Left renal cortex interstitium (tissue), 4 donors: ENCODE measurements at places on chromosomes 16 and 17.

DNA sequence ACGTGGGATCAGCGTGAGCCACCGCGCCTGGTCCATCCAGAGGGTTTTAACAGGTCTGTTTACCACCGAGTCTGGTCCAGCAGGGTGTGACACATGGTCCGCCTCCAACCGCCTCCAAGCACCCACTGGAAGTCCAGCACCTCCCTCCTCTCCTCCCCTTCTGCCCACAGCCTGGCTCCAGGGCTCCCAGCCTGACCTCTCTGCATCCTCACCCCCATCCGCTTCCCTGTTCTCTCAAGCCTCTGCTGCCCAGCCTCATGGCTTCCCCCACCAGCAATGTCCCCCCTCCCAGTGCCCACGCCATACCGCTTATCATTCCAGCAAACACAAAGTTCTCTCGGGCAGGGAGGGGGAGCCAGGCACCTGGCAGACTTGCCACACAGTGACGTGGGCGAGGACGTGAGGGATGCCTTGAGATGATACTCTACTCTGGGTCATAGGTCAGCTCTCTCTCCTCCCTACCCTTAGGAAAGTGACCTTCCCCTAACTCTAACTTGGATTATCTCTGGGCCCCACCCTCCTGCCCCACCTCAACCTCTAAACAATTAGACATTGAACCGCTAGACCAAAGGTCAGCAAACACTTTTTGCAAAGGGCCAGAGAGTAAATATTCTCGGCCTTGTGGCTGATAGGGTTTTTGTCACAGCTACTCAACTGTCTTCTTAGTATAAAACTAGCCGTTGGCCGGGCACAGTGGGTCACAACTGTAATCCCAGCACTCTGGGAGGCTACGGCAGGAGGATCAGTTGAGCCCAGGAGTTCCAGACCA lies 23.1 kb downstream of the CDC42EP4 start:
- DNase-seq = no peak

DNA sequence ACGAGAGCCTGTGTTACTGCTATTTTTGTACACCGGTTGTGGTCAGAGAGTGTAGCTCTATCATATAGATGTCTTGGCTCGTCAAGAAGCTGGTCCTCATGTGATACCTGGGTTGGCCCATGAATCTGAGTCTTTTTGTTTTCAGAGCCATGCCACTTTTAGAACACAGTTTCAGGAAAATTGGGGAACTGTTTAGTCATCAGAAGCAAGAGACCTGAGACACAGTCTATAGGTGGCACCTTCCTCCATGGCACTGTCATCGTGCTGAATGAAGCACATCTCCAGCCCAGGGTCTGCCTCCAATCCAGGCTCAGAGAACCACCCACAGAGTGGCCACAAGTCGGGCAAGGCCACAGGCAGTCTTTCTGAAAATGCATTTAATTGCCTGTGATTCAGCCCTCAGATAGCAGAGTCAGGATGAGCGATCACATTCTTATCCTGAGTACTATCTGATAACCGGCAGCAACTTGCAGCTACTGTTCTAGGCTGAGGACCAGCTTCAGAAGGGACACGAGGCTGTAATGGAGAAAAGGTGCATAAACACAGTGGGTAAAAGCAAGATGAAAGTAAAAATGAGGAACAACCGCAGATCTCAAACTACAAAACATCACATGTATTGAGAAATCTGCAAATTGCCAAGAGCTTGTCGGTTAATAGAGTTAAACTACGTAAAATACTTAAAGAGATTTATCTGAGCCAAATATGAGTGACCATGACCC lies 14.2 kb upstream of the HAPSTR1 start:
- no peak for DNase-seq

- no peak for DNase-seq
Observed at GRCh38 chr17:58506354-58507080, 7.9 kb downstream of the MTMR4 start.

GRCh38 chr17:80586846-80587228 lies 42.2 kb downstream of the RPTOR start:
- DNase-seq = no peak

GRCh38 chr17:21358682-21359482 lies 17.3 kb upstream of the KCNJ12 start:
- no peak for DNase-seq

DNA sequence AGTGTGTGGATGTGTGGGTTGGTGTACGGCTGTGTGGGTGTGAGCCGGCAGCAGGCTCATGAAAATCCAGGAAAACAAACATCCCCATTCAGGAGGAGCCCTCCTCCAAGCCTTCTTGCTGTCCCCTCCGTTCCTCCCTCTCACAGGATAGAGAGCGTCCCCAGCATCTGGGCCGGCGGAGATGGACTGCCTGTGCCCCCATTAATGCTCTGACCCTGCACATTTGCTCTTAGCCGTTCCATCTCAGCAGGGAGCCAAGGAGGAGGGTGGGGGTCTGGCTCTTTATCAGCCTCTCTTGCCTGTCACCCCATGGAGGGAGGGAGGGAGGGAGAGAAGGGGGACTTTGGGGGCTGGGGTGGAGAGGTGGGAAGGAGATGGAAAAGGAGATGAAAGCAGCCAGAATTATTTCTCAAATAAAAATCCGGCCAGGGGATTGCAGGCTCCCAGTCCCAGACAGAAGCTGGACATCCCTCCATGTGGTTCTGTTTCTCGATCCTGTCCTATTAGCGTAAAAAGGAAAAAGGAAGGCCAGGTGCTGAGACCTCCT lies 240.0 kb upstream of the ZFHX3 start:
- no peak for DNase-seq

GRCh38 chr17:72677714-72678390 lies 414.6 kb downstream of the SLC39A11 start:
- no peak for DNase-seq

GRCh38 chr17:13152501-13152900 lies 134.7 kb upstream of the ELAC2 start:
- DNase-seq = no peak

- DNase-seq = no peak
Observed at GRCh38 chr17:48308581-48308980, 121.4 kb downstream of the SKAP1 start.

DNA sequence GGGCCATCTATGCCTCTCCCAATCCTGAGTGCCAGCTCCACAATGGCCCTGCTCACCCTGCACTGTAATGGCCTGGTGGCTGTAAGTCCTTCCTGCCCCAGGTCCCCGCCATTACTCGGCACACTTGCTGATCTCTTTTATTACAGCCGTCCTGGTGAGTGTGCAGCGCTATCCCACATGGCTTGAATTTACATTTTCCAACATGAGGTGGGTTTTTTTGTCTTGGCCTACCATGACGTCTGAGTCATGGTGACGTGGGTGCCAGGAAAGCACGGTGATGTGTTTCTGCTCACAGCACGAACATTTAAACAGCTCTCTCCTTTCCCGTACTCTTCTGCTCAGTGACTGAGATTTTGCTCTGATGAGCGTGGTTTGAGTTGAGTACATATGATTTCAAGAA lies 55.2 kb upstream of the FOXF1 start:
- DNase-seq = no peak

GRCh38 chr16:3762107-3762750 lies 44.9 kb upstream of the TRAP1 start:
- no peak for DNase-seq

- DNase-seq = no peak
Observed at GRCh38 chr17:9221922-9222180, 200.5 kb downstream of the NTN1 start.

- DNase-seq = no peak
Observed at GRCh38 chr17:33370401-33370800, 77.3 kb upstream of the ASIC2 start.

DNA sequence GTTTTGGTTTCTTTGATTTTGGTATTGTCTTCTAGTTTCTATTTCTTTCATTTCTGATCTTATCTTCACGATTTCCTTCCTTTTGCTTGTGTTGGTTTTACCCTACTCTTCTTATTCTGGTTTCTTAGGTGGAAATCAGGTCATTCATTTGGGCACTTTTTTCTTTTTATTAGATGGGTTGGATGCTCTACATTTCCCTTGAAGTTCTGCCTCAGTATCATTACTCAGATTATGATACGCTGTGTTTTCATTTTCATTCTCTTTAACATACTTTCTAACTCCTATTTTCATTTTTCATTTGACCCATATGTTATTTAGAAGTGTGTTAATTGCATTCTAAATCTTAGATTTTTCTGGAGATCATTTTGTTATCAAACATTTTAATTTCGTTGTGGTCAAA lies 108.6 kb downstream of the IRF8 start:
- DNase-seq = no peak

GRCh38 chr17:82638183-82638773 lies 10.0 kb downstream of the WDR45B start:
- DNase-seq = no peak

- DNase-seq = no peak
Observed at GRCh38 chr17:41490000-41490990, 585 bp upstream of the KRT36 start.

DNA sequence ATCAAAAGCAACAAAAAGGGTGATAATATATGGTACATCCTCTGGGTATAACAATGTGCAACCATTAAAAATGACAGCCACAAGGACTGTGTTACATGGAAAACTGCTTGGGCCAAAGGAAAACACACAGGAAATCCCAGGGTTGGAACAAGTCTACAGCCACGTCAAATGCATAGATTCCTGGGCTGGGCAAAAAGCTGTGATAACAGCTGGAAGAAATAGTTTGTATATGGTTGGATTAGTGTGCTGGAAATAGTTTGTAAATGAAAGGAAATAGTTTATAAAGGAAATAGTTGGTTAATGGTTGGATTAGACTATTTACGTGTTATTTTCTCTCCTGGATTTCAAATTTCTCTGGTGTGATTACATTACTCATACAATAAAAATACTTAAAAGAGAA lies 2.6 kb downstream of the HSD17B2 start:
- DNase-seq = no peak

DNA sequence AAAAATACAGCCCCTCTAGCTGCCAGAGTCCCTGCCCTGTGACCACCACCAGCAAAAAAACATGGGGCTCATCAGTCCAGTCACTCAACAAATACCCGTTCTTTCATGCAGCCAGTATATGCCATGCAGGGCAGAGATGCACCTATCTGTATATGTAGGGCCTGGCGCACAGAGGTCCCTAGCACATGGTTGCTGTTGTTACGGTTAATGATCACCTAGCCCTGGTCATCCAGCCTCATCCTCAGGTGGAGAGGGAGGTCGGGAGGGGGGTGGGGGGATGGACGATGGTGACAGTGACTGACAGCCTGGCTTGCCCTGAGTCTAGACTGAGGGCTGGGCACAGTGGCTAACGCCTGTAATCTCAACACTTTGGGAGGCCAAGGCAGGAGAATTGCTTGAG lies 1.5 kb downstream of the SDR42E2 start:
- DNase-seq = no peak

DNA sequence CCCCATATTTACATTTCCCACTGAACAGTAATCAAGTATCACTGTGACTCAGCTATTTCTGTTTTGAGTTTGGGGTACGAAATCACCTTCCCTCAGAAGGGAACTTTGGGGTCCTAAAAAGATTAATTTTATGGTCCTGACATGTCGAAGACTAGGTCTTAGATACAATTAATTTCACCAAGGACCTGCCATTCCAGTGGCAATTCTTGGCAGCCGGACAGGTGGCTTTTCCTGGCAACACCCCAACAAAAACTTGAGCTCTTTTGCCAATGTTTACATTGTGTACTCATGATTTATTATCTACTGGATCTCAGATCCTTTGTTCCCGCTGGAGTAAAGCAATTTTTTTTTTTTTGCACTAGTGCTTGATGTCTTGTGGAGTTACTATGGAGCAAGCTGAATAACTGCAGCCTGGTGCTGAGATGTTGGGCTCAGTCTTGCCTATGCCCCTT lies 14.4 kb downstream of the SLFN5 start:
- no peak for DNase-seq
